ENCODE measurements at places on chromosomes 4 and X. TPM values are rescaled to one million over a fixed set of nuclear protein-coding genes. Genes with fewer than 3 reads are reported as not detected.

Gene SMIM10L2A
- total RNA-seq, result 0.46 TPM

GRCh38 chr4:81494031-81494431, 22.3 kb upstream of the RASGEF1B start:
- no peak for DNase-seq

GRCh38 chr4:177573507-177573906, 131.3 kb upstream of the AGA start:
- peak; percentile 2 for DNase-seq

- DNase-seq, result no peak
Observed at GRCh38 chr4:111696505-111696904, 448.7 kb upstream of the FAM241A start.

DNA sequence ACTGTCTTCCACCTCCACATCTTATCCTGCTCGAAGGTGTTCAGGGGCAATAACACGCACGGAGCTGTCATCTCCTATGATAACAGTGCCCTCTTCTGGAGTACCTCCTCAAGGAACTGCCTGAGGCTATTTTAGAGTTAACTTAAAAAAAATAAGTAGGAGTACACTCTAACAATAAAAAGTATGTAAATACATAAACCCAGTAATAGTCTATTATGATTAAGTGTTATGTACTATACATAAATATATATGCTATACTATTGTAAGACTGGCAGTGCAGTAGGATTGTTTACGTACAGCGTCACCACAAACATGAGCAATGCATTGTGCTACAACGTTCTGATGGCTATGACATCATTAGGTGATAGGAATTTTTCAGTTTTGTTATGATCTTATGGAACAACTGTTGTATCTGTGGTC, 34.5 kb upstream of the TLR2 start:
- no peak for DNase-seq

- DNase-seq, result no peak
Observed at GRCh38 chr4:104906276-104906675, 240.4 kb upstream of the TET2 start.

DNA sequence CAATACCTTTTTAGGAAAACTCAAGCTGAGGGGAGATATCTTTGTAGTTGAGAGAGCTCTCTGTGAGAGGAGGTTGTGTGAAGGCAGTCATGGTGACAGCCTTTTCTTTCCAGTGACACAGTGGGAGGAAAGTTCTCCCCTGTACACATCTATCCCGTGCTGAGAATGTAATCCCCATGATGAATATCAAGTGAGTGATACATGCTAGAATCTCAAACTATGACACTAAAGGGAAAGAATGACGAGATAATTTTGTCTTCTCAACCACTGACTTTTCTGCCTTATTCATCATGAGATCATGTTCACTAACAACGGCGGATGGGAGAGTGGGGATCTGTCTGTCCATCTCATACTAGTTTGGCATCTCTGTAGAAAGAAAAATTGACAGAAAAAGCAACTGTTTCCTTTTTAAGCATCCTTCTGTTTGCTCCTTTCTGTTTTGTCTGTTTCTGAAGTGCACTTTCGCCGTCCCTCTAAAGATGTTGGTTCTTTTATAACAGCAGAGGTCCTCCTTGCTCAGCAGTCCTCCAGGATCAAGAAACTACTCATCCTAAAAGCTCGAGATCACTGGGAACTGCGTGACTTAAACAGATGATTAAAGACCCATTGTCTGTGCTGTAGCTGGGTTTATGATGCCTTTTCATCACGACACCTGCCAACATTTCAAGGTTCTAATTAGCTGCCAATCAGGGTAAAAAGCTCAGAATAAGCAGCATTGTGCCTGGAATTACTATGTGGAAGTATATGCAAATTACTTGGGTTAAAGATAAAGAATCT, 137.6 kb downstream of the DCK start:
- DNase-seq, result peak; percentile 27

- no peak for DNase-seq
Observed at GRCh38 chrX:111511477-111511876, at the start of gene SERTM2. SERTM2 (plus strand) TSS chrX:111511645; CDS start chrX:111518858, 7,213 bp downstream.
